NCI-H1105 treated with DMSO at 0.1 percent for 48 hours (cell line): ENCODE measurements at places on chromosomes 1 and 21.

DNA sequence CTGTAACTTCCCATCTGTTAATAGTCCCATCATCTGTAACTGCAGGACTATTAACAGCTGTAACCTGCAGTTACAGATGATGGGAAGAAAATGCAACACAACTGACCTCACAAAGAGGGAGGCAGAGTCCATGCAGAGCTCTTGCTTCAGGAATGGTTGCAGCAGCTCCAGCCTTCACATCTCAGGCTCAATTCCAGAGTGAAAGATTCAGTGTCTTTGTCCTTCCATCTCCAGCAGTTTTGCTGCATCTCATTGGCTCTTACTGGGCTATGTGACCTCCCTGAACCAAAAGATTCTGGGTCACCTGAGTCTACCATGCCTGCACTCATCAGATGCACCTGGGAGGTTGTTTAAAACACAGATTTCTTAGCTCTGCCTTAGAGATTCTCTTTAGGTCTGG, 686.7 kb downstream of the MATN1 start:
- no peak for DNase-seq

GRCh38 chr1:54460351-54460750, 54.2 kb upstream of the SSBP3 start:
- no peak for DNase-seq

- no peak for DNase-seq
Measured at GRCh38 chr1:166819974-166820373, 19.3 kb upstream of the POGK start.

DNA sequence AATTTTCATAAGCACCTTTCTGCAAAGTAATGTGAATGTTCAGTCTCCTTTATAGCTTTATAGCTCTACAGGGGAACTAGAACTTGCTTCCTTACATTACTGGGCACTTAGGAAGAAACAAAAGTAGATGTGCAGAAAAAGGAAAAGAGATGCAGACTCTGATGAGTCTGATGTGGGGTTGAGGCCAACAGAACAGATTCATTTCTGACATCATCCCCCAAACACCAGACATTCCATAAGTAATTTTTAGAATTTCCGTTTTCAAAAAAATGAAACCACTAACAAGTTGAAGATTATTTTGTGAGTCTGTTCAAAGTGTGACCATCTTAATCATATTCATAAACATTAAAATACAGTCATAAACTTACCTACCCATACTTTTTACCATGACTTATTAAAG, 96.0 kb downstream of the NRIP1 start:
- DNase-seq, result no peak

DNA sequence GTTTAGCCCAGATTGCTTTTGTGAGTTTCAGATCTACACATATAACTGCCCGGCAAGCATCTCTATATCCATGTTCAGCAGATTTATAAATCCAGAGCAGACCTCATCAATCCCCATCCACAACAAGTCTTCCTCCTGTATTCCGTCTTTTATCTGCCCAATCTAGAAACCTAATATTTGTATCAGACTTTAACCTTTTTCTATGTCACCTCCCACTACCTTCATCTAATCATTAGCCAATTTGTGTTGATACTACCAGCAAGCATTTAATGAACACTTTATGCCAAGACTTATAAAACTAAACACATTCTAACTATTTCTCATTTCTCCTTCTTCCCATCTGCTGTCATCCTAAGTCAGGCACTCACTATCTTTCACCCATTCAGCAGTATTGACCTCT, 135.5 kb downstream of the PBX1 start:
- no peak for DNase-seq

DNA sequence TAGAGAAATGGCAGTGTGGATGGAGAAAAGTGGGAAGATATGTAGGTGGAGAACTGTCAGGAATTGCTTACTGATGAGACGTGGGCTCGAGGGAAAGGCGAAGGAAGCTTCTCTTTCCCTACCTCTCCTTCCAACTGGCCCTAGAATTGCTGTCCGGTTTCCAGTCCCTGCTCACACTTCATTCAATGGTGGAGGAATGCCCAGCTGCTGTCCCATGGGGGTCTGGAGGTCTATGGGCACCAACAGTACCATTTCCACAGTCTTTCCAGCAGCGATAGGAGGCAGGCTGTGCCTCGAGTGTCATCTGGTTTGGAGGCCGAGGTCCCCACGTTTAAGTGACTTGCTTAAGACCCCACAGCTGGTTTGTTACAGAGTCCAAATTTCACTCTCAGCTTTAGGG, 31.5 kb upstream of the CD1D start:
- no peak for DNase-seq
